Anterior cingulate cortex (tissue), 58 donors: ENCODE measurements at places on chromosomes 12 and 14.

GRCh38 chr14:54226103-54226502 is 170.7 kb upstream of the CDKN3 start:
- no peak for DNase-seq

- no peak for DNase-seq
Measured at GRCh38 chr14:81176241-81176640, 44.5 kb downstream of the GTF2A1 start.

DNA sequence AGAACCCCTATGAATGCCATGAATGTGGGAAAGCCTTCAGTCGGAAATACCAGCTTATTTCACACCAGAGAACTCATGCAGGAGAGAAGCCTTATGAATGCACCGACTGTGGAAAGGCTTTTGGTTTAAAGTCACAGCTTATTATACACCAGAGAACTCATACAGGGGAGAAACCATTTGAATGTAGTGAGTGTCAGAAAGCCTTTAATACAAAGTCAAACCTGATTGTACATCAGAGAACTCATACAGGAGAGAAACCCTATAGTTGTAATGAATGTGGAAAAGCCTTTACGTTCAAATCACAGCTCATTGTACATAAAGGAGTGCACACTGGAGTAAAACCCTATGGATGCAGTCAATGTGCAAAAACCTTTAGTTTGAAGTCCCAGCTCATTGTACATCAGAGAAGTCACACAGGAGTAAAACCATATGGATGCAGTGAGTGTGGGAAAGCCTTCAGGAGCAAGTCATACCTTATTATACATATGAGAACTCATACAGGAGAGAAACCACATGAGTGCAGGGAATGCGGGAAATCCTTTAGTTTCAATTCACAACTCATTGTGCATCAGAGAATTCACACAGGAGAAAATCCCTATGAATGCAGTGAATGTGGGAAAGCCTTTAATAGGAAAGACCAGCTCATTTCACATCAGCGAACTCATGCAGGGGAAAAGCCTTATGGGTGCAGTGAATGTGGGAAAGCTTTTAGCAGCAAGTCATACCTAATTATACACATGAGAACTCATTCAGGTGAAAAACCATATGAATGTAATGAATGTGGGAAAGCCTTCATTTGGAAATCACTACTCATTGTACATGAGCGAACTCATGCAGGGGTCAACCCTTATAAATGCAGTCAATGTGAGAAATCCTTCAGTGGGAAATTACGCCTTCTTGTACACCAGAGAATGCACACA is 22.3 kb downstream of the ZNF268 start:
- DNase-seq, result no peak

- no peak for DNase-seq
Measured at GRCh38 chr14:100740929-100741328, 14.2 kb downstream of the DLK1 start.

- no peak for DNase-seq
Measured at GRCh38 chr12:84070292-84070691, 842.3 kb downstream of the SLC6A15 start.
